ENCODE measurements at places on chromosomes 1 and 21.

DNA sequence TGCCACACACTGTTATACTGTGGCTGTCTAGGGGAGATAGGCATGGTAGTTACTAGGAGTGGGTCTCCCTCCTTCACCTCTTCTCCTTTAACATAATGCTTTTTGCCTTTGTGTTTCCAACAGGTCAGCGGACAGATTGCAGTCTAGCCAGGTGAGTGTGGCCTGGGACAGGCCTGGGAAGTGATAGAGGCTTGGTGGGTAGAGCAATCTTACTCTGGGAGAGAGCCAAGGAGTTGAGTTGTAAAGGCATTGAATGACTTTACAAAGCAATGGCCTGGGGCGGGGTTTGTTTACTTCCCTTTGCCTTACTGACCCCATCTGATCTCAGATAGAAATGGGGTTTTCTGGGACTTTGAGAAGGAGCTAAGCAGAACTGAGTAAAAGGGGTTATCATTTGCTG, 51.0 kb upstream of the IKBKE start:
- no peak for DNase-seq

GRCh38 chr1:184164536-184164935, 113.0 kb downstream of the TSEN15 start:
- DNase-seq: no peak

GRCh38 chr1:119472080-119472818, 34.8 kb upstream of the HSD3B1 start:
- no peak for DNase-seq

DNA sequence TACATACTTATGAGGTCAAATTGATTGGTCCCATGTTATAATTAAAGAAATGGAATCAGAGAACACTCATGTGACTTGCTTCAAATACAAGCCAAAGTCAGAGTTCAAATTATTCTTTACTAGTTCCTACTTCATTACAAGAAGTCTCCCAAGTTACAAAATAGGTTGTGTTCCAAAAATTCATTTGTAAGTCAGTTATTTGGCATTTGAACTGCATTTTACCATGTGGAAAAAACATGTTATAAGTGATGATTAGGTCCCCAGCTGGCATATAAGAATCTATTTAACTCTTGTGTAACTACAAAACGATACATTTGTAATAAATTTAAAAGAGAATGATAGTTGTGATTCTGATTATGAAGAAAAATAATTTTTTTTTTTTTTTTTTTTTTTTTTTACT, 124.1 kb downstream of the DISP1 start:
- DNase-seq: no peak

DNA sequence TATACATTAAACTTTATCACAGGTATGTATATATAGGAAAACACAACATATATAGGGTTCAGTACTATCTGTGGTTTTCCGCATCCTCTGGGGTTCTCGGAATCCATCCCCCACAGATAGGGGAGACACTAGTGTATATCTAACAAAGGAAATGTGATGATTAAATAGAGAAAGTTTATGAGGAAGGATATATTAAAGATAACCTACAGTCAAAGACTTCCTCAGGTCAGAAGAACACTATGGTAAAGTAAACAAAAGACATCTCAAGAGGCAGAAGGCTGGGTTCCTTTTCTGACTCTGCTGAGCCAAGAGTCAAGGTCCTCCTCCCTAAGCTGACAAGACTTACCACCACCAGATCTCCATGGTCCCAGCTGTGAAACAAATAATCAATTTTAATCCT, 12.1 kb downstream of the USP24 start:
- DNase-seq: no peak

- no peak for DNase-seq
These were observed 21.6 kb downstream of the RIT1 start for GRCh38 chr1:155889566-155889965.

DNA sequence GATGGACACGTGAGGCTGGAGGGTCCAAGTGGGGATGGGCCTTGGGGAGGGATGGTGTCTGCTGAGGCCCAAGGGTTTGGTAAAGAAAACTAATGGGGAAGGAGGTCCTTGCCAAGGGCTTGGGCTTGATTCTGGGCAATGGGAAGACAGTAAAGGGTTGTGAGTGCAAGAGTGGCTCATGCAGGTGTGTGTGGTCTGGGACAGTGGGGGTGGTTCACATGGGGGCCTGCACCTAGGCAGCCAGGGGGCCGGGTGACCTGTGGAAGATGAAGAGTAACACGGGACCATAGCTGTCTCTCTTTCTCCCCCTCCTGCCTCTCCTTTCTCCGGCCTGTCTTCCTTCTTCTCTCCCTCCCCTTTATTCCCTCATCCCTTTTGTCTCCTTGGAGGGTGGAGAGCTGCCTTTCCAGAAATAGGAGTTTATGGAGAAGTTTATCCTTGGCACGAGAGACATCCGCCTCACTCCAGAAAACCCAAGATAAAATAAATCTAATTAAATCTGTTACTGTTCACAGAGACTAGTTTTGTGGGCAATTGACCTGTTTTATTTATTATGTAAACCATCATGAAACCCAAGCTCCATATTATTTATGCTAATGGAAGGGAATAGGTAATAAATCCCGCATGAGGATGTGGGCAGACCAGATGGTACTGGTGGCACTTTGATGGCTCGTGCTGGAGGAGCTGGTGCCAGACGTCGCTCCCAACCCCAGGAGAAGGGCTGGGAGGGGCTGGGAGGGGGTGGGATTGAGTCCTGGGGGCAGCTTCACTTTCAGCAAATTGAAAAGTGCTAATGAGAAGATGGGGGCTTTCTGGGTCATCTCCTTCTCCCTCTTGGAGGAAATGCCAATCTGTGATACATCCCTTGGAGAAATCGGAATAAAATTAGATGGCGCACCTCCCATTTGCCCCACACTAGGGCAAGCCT, 272.9 kb upstream of the CSF3R start:
- DNase-seq: no peak

DNA sequence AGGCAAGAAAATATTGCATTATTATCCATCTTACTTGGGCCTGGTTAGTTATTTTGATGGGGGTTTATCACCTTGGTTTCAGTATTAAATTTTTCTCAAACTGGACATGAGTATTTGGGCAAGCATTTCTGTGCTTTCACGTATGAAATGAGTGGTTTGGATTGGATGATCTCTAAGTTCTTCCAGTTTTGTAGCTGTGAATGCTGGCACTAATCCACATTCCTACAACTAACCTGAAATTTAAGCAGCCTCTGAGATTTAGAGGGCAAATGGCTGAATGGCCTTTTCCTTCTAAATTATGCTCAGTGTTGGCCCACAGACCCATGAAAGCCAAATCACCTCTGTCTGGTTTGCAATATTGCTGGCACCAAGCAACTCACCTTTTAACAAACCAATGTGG, 475.0 kb upstream of the B3GALT2 start:
- no peak for DNase-seq

GRCh38 chr21:41839387-41840000, 39.6 kb downstream of the PRDM15 start:
- no peak for DNase-seq

DNA sequence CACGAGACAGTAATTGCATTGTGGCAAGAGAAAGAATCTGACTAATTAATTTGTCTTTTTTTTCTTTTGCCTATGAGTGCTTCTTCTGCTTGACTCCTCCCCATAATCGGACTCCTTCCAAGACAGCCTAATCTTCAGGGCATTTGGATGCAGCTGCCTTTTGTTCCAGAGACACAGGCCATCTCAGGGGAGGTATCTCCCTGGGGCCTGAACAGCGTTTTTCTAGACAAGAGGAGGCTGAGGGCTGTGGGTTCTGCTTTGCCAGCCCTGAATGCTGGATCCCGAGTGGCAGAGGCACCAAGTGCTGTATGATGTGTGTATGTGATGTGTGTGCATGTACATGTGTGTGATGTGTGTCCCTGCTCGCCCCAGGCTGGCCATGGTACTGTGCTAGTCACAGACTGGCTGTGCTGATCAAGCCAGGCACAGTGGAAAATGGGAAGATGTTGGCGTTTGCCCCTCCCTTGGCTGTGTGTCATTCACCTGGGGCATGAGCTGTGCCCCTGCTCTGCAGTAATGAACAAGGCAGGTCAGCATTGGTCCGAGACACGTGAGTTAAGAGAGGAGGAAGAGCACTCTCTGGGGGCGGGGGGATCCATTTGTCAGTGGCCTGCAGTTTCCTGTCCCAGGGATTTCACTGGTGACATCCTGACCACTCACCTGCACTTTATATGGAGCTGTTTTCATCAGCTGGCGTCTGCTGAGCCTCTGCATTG, 77.2 kb downstream of the ADARB1 start:
- no peak for DNase-seq

DNA sequence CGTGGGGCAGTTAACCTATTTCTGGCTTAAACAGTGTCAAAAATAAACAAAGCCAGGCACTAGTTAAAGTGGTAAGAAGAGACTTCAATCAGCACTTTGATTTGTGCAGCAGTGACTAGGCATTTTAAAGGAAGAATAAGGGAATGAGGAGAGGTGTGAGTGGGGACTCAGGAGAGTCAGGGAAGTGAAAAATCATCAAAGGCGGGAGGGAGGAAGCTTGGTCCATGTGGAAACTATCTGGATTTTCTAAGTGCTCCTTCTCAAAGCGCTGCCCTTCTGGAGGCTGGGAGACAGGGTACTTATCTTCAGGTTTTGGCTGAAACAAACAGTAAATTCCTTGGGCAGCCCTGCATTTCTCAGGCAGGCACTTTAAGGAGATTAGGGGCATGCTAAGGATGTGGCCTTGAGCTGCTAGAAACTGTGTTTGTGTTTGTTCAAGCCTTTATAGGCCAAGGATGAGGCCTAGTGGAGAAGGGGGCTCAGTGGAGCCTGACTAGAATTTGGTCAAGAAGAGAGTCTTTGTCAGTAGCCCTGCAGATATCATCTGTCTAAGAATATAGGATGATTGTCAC, 486.5 kb downstream of the SIPA1L2 start:
- no peak for DNase-seq

DNA sequence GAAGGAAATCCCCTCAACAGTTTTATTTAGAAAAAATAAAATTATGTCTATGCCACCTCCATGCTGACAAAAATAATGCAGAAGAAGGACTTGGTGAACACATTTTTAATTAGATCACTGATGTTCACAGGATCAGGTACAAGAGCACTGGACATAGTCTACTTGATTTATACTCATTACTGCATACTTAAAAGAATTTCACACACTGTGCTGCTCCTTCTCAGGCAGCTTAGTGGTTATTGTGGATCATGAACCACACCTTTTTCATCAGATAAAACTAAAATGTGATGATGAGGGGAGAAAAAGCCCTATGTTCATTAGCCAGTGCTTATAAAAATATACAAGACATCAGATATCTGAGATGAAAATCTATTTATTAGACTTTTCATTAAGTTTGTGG, 103.3 kb upstream of the DPH5 start:
- DNase-seq: no peak

DNA sequence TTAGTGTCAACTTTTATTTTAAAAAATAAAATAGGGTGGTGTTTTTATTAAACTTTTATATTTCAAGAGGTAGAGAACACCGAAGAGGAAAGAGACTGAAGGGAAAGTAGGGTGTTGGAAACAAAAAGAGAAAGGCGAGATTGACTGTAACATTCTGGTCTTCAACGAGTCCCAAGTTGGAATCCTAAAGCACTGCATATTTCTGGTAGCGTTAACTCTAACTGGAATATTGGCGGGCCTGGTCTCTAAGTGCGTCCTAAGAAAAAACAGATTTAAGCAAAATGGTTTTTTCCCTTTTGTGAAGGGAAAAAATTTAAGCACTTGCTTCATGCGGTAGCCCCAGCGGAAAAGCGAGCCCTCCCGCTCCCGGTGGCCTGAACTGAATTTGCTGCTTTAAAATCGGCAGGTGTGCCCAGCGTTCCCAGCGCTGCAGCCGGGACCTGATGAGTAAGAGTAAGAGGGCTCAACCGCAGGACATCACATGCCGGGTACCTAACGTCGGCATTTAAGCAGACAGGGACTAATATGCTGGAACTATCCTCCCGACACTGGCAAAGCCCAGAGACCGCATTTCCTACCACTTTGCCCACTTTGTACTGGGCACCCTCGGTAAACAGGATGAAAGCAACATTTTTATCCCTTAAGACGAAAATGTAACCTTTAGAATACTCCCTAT, 30.5 kb upstream of the NFIA start:
- DNase-seq: no peak

GRCh38 chr1:216847397-216848036, 124.3 kb upstream of the ESRRG start:
- no peak for DNase-seq

DNA sequence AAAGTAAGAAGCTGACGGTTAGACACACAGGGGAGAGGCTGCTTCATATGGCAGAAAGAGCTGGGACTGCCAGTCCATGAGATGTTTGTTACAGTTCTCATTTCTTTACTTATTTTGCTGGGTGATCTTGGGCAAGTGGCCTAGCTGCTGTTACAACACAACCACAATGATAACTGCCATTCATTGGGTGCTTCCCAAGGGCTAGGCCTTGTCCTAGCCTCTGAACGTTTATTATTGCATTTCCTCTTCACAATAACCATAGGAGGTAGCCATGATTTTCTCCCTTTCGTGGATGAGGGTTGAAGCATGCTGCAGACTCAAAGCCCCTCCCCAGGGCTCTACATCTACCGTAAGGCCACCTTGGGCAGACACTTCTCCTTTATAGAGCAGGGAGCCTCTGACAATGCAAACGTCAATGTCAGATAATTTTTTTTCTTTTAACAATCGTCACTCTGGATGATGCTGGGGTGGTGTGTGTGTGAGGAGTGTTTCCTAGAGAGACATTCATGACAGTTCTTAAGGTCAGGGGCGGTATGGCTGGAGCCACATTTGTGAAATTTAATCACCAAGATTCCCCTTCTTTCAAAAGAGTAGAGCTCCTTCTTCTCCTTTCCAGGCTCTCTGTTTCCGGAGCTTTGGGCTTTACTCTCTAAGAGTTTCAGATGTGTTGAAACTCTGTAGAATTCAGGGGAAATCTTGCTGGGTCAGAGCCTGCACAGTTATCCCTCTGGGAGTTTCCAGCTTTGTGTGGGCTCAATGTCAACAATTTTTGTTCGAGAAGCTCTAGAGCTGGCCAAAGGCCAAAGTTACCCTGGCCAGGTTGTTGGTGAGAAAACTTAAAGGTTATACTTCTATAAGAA, 138.5 kb upstream of the SGIP1 start:
- DNase-seq: no peak

GRCh38 chr1:3945222-3945621, 45.1 kb upstream of the C1orf174 start:
- no peak for DNase-seq

DNA sequence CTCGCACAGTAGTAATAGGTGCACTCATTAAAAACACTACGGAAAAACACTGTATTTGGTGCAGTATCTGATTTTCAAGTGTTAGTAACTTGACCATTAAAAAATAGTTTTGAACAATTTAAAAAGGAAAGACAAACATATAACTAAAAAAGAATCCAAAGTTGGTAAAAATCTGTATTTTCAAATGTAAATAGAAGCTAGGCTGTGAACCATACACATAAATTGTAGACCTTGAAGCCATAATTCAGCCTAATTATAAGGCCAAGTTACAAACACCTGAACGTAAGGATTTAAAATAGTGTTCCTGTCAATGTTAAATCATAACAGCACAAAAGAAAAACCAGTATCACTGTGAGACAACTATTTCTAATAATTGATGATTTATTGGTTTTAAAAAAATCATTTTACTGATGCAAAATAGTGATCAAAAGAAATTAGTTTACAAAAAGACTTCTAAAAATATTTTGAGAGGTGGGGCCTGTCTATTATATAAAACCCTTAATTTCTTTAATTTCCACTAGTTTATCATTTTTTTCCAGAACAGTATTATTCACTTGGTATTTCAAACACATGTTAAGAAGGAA, 4.5 kb downstream of the IRF2BP2 start:
- DNase-seq: no peak

GRCh38 chr1:209670441-209671082, 4.7 kb upstream of the G0S2 start:
- DNase-seq: no peak

- DNase-seq: no peak
These were observed 264.6 kb upstream of the PROX1 start for GRCh38 chr1:213723187-213723586.

GRCh38 chr21:36454093-36454531, 25.8 kb downstream of the CLDN14 start:
- DNase-seq: no peak

Measured in activated naive CD8-positive, alpha-beta T cell treated with anti-CD3 and anti-CD28 coated beads, Interleukin-2, amount 50 U/mL, for 16 hours (primary cell).